Fibroblast of lung (primary cell): ENCODE measurements at places on chromosomes 4 and X. TPM values are rescaled to one million over a fixed set of nuclear protein-coding genes. Genes with fewer than 3 reads are reported as not detected.

The ZFP42 gene
- 0.26 and 0.33 TPM in 2 replicates for total RNA-seq

The ETNPPL gene
- not detected in 2 replicates for total RNA-seq

The USO1 gene
- 101 and 123 TPM in 2 replicates for total RNA-seq

The HEPH gene
- total RNA-seq: 28.9 and 43.1 TPM in 2 replicates

The MAGEA8 gene
- not detected in 2 replicates for total RNA-seq

The SERTM2 gene
- total RNA-seq: under 0.01 TPM in 2 replicates

The FGF5 gene
- total RNA-seq: 5.4 and 25.8 TPM in 2 replicates

The GAGE12E gene
- not detected in 2 replicates for total RNA-seq

The HSFX1 gene
- 0.51 and 0.66 TPM in 2 replicates for total RNA-seq

The GAB3 gene
- 4.1 and 6.4 TPM in 2 replicates for total RNA-seq

The VSIG4 gene
- not detected in 2 replicates for total RNA-seq

The MAGEB6 gene
- total RNA-seq: not detected in 2 replicates

The SSX4 gene
- not detected in 2 replicates for total RNA-seq

The SLC10A6 gene
- 0.51 and 0.66 TPM in 2 replicates for total RNA-seq

The CLDN34 gene
- total RNA-seq: not detected in 2 replicates

The PROM1 gene
- under 0.01 and 0.17 TPM in 2 replicates for total RNA-seq

The RHOXF1 gene
- total RNA-seq: not detected in 2 replicates

The TRMT10A gene
- 6.7 and 11.1 TPM in 2 replicates for total RNA-seq

The NOX1 gene
- not detected in 2 replicates for total RNA-seq

The NUDT10 gene
- total RNA-seq: 1.8 and 2.1 TPM in 2 replicates

The CDKL5 gene
- total RNA-seq: 2.8 and 5.0 TPM in 2 replicates

The CFAP99 gene
- total RNA-seq: under 0.01 TPM in 1 of 2 replicates, not detected in the other

The GPR50 gene
- total RNA-seq: not detected in 2 replicates

The ABCG2 gene
- 0.51 and 1.3 TPM in 2 replicates for total RNA-seq

The EMCN gene
- total RNA-seq: under 0.01 TPM in 1 of 2 replicates, not detected in the other

The COL4A5 gene
- 54.7 and 55.7 TPM in 2 replicates for total RNA-seq

The WAS gene
- under 0.01 and 0.17 TPM in 2 replicates for total RNA-seq

The CT45A3 gene
- not detected in 2 replicates for total RNA-seq

The SUPT20HL2 gene
- not detected in 2 replicates for total RNA-seq

The RGN gene
- 15.4 and 23.8 TPM in 2 replicates for total RNA-seq

The USP17L25 gene
- not detected in 2 replicates for total RNA-seq

The ERVMER34-1 gene
- under 0.01 TPM in 2 replicates for total RNA-seq

The CRMP1 gene
- 0.33 and 1.5 TPM in 2 replicates for total RNA-seq

The CTAG1A gene
- not detected in 2 replicates for total RNA-seq

The F8A2 gene
- not detected in 2 replicates for total RNA-seq

The KDM6A gene
- 13.6 and 28.4 TPM in 2 replicates for total RNA-seq

The HSFX4 gene
- not detected in 2 replicates for total RNA-seq

The PHOX2B gene
- not detected in 2 replicates for total RNA-seq

The DCAF8L1 gene
- not detected in 2 replicates for total RNA-seq

The ARX gene
- not detected in 2 replicates for total RNA-seq

The STPG2 gene
- under 0.01 and 0.17 TPM in 2 replicates for total RNA-seq

The CAPN6 gene
- under 0.01 TPM in 1 of 2 replicates, not detected in the other for total RNA-seq

The RTL3 gene
- not detected in 2 replicates for total RNA-seq

The FGF2 gene
- total RNA-seq: 57.8 and 98.3 TPM in 2 replicates

The CT47B1 gene
- total RNA-seq: not detected in 2 replicates

The XAGE1A gene
- not detected in 2 replicates for total RNA-seq

The MTMR8 gene
- 0.66 and 1.0 TPM in 2 replicates for total RNA-seq

The PNMA5 gene
- total RNA-seq: not detected in 2 replicates

The PITX2 gene
- 0.26 and 0.33 TPM in 2 replicates for total RNA-seq

The FAT4 gene
- total RNA-seq: 9.0 and 17.8 TPM in 2 replicates

The CDX4 gene
- not detected in 2 replicates for total RNA-seq

The SMR3B gene
- total RNA-seq: not detected in 2 replicates
